ENCODE measurements at places on chromosomes 6 and 20.

DNA sequence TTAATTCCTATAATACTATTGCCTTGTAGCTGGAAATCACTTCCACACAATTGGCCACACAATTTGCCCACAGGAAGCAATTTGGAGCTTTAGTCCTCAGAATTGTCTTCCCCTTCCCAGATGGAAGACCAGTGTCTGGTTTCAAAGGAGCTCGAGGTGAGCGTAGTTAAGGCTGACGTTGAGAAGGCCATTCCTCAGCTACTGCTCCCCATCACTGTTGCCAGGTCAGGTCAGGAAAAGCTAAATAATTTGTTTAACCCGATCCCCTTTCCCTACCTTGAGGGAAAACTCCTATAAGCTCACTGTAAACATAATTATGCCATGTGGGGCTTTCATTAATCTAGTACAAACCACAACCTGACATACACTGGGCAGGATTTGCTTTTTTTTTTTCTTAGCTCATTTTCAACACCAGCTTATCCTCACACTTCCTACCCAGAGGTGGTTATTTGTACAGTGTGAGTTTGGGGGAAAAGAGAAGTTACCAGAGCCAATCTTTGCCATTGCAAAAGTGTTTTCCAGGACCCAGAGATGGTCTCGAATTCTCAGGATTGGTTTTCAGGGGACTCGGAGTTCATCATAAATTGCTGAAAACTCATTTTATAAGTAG is 242.7 kb downstream of the CLIC5 start:
- DNase-seq, result no peak

- no peak for DNase-seq
Measured at GRCh38 chr6:138814179-138814834, 18.4 kb downstream of the ECT2L start.

- no peak for DNase-seq
Measured at GRCh38 chr6:139979021-139979725, 604.7 kb upstream of the CITED2 start.

DNA sequence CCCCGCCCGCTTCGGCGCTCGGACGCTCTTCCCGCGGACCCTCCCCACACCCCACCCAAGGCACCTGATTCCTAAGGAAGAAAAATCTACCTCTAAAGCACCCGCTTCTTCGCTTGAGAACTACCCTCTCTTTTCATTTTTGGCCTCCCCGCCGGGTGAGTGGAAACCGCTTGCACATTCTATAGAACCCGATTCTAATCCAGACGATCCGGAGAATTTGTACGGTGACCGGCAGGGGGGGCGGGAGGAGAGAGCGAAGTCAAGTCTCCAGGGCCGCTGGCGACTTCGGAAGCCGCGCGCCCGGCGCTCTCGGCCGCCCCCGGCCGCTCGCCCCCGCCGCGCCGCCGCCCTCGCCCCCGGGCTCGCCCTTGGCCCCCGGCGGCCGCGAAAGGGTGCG is at the start of gene RBM24:
Gene RBM24 (plus strand): TSS at position 262 of the 397 bp plus-strand sequence. CDS start 221 bp downstream, outside the sequence.
- DNase-seq, result no peak

DNA sequence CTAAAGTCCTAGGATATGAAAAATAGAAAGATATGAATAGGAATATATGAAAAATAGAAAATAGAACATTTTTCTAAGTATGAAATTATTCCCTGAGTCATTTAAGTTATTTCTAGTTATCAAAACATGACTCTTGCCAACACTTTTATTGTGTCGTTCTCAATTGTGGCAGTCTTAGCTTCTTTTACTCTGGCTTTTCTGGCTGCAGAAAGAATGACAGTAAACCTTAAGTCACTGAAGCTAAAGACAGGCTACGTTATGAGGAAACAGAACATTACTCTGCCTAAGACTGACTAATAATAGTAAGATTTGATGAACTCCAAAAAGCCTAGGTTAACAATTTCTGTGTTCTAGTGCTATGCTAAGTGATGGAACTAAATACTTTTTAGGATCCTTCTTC is 74.6 kb downstream of the AIG1 start:
- DNase-seq, result no peak

DNA sequence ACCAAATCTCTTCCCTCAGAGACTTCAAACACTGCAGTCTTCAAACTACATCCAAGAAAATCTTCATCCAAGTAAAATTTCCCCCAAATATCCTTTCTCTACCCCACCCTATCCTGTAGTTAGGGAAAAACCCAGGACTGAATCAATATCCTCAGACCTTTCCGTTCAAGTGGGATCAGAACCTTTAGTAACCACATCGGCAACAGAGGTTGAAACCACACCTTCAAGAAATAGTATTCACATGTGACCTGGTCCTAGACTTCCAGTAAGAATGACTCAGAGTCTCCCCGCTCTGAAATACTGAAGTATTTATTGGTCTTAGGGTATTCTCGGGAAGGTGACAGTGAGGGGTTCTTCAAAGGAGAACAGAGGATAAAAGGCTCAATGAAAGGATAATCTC is 8.7 kb downstream of the HLA-DPA1 start:
- DNase-seq, result no peak

DNA sequence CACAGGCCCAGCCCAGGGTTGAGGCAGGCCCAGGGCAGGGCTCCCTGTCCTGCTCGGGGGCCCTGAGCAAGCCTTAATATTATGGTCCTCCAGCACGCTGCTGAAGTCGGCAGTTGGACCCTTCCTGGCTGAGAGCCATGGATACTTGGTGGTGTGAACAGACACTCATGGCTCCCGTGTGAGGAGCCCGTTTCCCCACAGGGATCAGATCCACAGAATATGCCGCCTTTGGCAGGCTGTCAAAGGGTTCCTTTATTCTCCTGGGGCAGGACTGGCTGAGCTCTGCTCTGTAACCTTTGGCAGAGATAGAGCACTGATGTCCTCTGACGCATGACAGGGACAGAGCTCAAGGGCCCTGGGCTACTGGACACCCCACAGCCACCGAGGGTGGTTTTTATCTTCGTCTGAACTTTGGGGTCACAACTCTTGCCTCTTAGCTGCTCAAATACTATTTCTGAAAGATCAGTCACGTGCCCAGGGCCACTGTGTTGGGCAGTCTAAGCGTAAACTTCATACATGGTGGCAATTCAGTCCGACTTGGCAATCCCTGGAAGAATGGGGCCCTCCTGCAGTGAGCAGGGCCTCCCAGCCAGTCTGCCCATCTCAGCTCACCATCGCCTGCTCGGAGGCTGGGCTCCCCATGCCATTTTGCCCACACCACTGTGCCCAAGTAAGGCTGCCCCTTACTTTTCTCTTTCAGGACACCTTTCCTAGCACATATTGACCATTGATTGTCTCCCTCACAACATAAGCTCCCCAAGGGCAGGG is 49.1 kb downstream of the TTI1 start:
- DNase-seq, result no peak

DNA sequence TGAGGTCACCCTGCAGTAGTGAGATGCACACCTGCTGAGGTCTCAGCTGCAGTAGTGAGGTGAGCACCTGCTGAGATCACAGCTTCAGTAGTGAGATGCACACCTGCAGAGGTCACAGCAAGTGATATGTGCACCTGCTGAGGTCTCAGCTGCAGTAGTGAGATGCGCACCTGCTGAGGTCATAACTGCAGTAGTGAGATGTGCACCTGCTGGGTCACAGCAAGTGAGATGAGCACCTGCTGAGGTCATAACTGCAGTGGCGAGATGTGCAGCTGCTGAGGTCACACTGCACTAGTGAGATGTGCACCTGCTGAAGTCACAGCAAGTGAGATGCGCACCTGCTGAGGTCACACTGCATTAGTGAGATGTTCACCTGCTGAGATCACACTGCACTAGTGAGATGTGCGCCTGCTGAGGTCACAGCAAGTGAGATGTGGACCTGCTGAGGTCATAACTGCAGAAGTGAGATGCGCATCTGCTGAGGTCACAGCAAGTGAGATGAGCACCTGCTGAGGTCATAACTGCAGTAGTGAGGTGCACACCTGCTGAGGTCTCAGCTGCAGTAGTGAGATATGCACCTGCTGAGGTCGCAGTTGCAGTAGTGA is 20.8 kb downstream of the ZDHHC14 start:
- no peak for DNase-seq

DNA sequence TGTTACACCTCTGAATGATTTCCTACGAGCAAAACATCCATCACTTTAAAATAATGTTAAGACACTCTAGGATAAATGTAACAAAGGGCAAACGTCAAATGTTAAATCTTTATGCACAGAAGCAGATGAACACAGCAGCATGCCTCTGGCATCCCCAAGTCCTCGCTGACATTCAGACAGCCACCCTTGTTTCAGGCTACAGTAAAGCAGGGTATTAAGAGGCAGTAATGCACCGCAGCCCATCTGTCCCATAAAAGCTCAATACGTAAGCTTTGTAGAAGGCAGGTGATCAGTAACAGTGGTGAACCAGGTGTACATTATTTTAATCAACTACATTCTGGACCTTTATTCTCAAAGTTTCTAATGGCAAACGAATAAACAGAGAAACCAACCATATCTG is 64.8 kb downstream of the PPP1R3G start:
- DNase-seq, result no peak

DNA sequence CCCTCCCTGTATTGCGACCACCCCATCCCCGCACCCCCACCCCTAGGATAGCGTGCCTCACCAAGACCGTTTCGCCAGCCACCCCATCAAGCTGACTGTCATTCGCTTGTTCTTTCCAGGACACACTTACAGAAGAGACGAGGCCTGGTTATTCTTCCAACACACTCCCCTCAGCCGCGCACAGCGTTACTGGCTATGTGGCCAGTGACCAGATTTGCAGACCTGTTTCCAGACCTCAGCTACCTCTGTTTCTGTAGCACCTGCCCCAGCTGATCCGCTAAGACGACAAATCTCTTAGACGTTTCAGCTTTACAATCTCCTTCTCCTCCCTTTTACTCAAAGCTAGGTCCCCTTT is 26.1 kb downstream of the HLA-F start:
- no peak for DNase-seq

DNA sequence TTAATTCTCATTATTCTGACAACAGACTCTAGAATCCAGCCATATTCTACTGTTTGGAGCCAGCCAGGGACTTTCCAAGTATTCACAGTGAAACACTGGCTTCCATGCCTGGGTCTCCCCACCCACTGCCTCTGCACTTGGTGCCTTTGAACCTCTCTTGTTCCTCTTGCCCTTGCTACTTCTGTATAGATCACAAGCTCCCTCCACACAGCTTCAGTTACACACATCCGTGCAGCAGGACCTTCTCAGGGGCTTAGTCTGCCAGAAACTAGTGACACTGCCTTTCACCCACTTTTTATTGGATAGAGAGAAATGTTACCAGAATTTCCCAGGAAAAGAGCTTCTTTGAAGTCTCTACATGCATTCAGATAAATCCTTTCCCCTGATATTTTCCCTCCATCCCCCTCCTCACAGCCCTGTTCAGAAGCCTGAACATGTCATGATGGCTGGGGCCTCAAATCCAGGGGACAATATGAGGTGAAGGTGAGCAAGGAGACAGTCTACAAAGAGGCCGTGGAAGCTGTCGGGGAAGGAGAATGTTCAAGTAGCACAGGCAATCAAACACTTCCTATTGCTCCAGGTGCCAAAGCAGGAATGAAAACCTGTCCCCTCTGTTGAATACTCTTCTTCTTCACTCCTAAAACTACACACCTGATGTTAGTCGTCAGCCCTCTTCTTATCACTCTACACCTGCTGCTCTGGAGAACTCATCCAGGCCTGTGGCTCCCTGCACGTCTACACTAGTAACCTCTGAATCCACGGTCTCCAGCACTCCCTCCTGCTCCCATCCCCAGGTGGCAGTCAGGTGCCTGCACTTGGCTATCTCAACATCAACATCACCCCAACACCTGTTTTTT is 20.2 kb upstream of the HLA-DOA start:
- peak; percentile 92 for DNase-seq

DNA sequence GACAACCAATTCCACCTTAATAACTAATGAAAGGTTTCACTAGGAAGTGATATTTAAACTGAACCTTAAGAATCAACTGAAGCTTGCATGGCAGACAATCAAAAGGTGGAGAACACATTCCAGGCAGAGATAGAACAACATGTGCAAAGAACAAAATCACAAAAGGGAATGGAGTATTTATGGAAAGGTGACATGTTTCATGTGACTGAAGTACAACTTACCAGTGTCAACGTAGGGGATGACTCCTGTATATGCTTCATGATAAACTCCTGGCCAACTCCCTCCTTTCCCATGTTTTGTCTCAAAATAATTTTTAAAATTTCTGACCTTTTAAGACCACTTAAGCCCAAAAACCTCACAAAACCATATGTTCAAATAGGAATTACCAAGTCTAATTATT is 6.6 kb downstream of the PLN start:
- DNase-seq, result no peak

- DNase-seq, result no peak
Measured at GRCh38 chr20:25254571-25254970, 6.7 kb downstream of the PYGB start.

DNA sequence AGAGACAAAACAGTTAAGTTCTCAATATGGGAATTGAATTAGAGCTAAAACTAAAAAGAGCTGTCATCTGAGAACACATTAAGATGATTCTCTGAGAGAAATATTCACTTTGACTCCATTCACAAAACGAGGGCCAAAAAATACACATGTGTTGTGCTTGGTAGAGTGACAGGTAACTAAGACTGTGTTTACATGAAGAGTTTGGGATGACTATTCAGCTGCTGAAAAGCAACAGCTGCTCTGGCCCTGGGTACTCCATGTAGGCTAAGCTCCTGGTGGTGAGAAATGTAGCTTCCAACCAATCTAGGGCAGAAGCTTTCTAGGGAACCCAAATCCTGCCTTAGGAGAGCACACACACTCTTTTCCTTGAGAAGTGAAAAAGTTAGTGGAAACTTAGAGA is 184.5 kb downstream of the COL21A1 start:
- DNase-seq, result no peak

- no peak for DNase-seq
Measured at GRCh38 chr6:101386982-101387381, 6.5 kb upstream of the GRIK2 start.

DNA sequence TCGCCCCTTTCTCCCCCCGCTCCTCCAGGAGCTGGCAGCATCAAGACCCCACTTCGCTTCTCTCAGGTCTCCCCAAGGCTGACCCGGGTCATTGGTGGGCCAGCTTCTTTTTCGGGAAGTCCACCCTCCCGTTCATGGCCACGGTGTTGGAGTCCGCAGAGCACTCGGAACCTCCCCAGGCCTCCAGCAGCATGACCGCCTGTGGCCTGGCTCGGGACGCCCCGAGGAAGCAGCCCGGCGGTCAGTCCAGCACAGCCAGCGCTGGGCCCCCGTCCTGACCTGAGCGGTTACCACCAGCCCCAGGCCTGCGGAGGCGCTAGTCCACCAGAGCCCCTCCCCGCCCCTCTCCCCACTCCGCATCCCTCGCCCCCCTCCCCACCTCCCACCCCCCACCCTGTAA is 1.0 kb downstream of the PPDPF start:
- DNase-seq, result no peak

- no peak for DNase-seq
Measured at GRCh38 chr6:34005901-34006531, 139.9 kb downstream of the GRM4 start.

- no peak for DNase-seq
Measured at GRCh38 chr6:50116390-50116789, 66.7 kb upstream of the DEFB112 start.

- no peak for DNase-seq
Measured at GRCh38 chr20:40744818-40745175, 55.8 kb upstream of the MAFB start.

GRCh38 chr6:11700118-11700718 is 78.4 kb downstream of the ADTRP start:
- no peak for DNase-seq
